ENCODE measurements at places on chromosomes 3 and 15. TPM values are rescaled to one million over a fixed set of nuclear protein-coding genes. Genes with fewer than 3 reads are reported as not detected.

DNA sequence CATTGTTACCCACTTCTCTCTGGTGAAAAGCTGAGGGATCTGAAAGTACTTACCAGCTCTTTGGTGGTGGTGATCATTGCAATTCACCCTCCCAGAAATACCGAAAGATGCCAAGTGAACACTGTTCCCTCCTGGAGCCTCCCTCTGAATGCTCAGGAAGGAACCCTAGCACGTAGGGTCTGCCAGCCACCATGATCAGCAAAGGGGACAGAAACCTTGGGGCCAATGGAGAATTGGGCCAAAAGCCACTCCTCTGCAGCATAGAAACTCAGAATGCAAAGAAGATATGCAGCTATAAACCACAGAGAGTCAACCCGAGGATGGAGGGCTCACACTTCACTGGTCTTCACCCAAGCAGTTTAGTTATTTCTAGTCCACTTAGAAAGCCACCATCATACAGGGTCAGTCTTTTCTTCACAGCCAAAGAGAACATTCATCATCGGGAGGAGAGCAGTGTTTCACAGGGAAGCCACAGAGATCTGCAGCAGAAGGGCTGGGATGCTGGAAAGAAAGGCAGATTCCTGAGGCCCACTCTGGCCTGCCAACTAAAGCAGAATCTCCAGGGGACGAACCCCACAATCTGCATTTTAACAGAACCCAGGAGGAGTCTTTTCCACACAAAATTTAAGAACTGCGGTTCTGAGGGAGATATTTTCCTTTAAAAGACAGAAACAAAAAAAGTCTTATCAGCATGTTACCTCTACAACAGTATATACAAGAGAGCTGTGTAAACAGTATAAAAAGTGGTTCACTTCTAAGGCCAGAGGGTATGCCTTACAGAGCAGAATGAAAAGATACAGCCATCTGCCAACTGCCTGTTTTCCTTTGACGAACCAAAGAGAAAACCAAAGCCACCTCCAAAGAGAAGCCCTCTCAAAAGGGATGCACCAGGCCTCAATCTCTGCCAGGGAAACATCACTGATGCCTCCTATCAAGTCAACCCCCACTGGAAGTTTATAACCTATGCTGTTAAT is 11.3 kb downstream of the TBC1D2B start:
- no peak for DNase-seq

DNA sequence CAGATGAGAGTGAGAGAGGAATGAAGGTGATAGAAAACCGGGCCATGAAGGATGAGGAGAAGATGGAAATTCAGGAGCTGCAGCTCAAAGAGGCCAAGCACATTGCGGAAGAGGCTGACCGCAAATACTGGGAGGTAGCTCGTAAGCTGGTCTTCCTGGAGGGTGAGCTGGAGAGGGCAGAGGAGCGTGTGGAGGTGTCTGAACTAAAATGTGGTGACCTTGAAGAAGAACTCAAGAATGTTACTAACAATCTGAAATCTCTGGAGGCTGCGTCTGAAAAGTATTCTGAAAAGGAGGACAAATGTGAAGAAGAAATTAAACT is 88.9 kb downstream of the EOMES start:
- DNase-seq, result no peak

DNA sequence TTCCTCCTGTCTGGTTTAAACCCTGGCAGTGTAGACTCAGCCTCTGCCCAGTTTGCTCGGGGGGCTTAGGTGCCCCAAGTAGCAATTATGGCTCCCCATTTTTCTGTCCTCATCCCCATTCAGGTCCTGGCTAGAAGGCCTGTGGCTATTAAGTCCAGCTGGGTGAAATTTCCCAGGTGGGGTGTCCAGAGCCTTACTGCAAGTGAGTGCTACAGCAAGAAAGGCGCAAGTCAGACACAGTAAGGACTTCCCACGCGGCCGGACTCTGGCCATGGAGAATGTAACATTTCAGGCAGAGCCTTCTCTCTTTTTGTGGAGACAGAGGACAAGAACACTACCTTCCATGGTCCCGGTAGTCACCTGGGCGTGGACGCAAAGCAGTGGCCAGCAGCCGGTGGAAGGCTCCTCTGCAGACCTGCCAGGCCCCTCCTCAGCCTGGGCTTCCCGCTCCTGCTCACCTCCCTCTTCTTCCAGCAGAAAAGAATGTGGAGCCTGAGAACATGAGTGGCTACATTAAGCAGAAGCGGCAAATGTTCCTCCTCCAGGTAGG is 23.3 kb downstream of the CFAP100 start:
- DNase-seq, result peak; percentile 66

The RAB27A gene
- 7.2 TPM for total RNA-seq

- no peak for DNase-seq
Measured at GRCh38 chr3:193974671-193975535, 161.0 kb upstream of the HES1 start.

- peak; percentile 43 for DNase-seq
Measured at GRCh38 chr15:65869954-65870871, 922 bp downstream of the RAB11A start.

DNA sequence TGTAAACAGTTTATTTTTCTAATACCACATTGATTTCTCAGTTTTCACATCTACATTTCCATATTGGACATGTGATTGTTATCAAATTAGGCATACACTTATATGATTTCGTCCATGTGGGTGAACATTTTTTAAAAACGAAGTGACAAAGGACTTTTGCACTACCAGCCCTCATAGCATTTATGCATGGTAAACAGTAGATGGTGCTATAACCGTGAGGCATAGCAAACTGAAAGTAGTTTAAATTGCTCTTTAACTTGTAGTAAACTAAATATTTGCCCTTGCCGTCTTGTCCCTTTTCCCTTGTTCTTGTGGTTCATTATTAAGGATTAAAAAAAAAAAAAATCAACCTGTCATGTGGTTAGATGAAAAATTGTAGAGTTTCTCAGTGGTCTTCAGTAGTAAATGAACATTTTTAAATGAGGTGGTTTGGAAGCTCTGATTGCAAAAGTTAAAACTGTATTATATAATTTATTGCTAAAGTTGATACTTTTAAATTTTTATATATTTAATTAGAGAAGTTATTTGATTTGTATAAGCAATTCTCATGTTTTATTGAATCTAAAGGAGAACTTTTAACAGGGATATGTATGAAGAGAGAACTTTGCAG is 24.0 kb downstream of the STX19 start:
- no peak for DNase-seq

DNA sequence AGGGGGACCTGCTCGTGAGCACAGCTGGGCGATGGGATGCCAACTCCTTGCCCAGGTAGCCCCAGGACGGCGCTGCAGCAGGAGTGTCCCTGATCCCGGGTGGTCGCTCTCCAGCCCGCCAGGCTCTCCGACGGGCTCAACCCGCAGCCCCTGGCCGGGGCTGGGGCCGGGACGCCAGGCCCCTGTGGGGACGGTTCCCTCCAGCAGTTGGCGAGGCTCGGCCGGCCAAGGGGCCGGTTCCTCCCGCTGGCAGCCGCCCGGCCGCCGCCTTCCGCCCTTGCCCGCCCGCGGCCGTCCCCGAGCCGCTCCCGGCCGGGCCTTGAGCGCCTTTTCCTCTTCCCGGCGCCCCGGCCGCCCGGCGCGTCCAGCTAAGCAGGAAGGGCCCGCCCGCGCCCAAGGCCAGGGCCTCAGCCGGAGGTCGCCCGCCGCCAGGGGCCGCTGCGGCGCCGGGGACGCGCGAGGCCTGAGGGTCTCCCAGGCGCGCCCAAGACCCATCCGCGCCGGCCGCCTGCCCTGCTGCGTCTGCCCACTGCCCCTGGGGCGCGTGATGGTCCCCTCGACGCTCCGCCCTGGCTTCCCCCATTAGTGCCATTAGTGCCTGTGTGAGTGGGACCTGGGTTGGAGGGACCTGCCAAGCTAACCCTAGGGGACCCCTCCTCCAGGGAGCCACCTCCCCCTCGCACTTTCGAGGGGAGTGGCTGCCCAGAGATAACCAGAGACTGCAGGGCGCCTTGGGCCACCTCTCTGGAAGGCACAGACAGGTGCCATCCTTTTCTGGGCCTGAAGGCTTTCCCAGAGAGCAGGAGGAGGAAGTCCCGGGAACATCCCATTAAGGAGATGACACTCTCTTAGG is 106.4 kb downstream of the FBLN2 start:
- DNase-seq, result peak; percentile 99

- DNase-seq, result no peak
Measured at GRCh38 chr3:109924196-109924595, 586.9 kb upstream of the DPPA4 start.

DNA sequence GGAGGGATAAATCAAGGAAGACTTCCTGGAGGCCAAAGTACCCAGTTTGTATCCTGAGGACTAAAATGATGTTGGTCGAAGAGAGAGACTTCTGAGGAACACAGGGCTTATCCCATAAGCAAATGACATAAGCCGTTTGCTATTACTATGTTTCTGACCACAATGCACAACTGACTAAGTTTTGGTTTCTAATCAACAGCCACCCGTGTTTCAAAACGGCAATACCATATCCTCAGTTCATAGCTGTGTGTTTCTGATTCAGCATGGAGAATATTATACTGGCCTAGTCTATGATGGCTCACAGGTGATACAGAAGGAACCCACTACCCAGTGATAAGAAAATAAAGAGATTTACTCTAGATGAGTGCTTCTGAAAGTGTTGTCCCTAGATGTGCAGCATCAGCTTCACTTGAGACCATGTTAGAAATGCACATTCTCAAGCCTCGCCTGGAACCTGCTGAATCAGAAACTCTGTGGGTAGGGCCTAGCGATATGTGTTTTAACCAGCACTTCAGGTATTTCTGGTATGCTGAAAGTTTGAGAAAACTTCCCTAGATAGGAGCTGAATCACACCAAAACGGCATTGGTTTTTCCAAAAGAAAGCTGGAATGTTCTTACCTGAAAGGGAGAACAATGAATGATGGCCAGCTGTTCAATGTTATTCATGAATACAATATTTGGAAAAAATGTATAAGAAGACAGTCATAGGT is 639.7 kb upstream of the NR2F2 start:
- DNase-seq, result no peak

DNA sequence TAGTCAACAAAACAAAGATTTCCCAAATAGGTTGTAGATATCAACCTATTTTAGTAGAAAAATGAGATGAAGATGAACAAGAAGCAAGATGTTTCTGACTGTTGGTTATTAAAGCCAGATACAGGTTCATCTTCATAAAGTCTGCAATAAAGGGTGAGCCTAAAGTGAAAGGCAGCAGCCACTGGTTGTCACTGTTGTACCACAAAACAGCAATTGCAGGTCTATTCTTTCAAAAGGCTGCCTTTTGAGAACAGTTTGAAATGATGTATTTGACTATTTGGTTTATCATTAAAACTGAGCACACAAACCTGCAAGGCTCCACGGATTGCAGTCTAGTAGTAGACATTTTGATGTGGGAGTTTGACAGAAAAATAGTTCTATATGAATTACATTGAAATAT is 543.4 kb downstream of the GBE1 start:
- DNase-seq, result no peak

GRCh38 chr15:31571676-31572075 is 245.0 kb downstream of the KLF13 start:
- peak; percentile 76 for DNase-seq

GRCh38 chr3:195201295-195201694 is 69.7 kb downstream of the XXYLT1 start:
- peak; percentile 59 for DNase-seq

The ZNF860 gene
- total RNA-seq, result 0.59 TPM

The CISH gene
- 1.2 TPM for total RNA-seq

DNA sequence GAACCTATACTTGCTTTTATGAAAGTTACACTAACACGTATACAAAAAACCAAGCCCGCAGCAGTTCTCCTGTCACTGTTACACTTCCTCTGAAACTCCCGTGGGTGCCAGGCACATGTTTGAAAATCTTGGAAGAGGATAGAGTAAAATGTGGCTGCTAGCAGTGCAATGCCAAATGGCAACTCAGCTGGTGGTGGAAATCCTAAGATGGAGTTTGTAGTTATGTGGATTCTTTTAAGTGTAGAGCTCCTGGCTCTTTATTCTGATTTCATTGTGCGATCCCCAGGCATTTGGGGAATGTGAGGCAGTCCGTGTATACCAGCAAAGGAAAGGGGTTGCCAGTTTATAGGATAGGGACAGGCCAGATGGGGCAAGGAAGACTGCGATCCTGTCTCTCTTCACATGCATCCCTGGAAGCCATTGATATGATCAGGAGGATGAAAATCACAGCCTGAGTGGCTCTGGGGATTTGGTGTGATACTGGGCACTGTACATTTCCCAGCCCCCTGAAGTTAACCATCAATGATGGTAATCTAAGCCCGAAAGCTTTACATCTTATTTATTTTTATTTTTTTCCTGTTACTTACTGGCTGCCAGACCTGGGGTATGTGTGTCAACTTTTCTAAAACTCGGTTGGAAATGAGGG is 1.1 kb downstream of the STAC start:
- DNase-seq, result no peak

- DNase-seq, result no peak
Measured at GRCh38 chr3:169028716-169029115, 634.8 kb downstream of the MECOM start.

The PODXL2 gene
- total RNA-seq, result 0.36 TPM

Measured in osteoblast (primary cell).